ENCODE measurements at places on chromosomes 11 and 22.

GRCh38 chr11:70628855-70629844, 230.8 kb downstream of the CTTN start:
- DNase-seq = no peak

DNA sequence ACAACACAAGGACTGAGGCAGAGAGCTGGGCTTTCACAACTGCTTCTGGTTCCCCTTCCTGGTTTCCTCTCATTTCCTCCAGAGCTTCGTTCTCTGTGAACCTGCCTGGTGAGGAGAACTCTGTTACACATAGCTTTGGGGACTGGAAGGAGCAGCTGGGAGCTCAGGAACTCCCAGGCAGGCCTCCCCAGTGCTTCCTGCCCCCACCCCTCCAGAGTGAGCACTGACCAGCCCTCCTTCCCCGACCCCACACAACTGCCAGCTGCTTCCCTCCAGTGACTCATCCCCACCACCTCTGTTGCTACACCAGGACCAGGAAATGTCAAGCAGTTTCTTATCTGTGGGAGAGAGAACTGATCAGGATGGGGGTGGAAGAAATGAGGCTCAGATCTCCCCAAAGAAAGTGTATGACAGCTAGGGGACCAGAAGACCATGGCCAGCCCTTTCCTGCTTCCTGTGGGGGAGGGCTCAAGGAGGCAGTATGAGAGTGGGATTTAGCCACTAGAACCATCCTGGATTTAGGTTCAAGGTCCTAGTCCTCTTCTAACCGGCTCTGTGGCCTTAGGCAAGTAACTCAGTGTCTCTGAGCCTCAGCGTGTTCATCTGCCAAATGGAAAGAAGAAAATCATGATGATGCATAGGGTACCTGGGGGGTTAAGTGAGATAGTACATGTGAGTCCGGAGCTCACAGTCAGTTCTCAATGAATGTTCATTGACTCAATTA, 4.5 kb upstream of the TP53I11 start:
- no peak for DNase-seq

DNA sequence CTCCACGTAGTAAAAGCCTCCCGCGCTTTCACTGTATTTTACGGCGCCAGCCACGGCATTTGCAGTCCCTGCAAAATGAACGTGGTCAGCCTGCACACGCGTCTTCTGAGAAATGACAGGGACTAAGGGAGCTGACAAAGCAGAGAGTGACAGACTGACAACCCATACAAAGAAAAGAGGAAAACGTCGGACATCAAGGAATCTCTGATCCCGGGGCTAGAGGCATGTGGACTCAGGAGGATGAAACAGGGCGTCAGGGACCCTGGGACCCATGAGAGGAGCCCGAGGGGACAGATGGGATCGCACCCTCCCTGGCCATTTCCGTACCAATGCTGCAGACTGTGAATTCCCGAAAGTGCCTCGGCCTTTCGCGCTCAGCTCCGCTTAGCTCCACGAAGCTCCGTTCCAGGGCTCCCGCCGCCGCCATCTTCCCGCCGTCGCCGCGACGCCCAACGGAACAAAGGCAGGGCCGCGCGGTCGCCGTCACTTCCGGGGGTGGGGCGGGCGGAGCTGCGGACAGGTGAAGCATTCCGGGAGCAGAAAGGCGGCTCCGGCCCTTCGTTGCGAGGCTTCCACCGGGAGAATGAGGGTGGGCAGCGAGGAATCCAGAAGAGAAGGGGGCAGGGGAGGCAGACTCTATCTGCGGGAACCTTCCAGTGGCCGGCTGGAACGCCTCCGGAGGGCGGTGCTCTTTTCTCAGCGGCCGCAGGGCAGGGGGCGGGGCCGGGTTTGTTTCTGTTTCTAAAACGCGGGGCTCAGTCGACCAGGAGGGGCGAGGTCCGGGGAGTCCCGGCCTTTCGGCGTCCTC, at the start of gene NUP160:
TSS of gene NUP160 (minus strand) at position 459 of the 808 bp plus-strand sequence. CDS start at position 427, 32 bp downstream.
- peak; percentile 91 for DNase-seq

DNA sequence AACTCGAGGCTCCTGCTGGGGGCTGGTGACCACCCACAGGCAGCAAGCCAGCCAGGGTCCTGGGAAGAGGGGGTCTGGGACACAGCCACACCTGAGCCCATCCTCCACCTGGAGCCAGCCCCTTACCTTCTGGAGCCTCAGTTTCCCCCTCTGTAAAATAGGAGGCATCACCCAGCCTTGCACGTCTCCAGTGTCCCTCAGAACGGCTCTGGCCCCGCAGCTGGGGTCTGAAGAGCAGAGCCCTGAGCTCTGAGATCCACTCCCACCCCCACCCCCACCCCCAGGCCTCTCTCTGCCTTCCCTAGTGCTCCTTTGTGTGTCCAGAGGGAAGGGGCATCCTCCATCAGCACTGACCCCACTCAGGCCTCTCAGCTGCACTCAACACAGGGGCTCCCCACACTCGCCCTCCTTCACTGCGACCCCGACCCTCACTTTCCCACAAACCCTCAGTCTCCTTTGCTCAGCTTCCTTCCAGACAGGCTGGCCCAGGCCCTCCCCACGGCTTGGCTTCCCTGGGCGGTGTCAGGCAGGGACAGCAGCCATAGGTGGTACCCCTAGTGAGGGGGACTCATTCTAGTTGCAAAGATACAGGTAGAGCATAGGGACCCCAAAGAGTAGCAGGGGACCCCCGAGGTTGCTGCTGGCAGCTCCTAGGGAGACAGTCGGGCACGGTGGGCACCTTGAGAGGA, 33.3 kb upstream of the KCNQ1OT1 start:
- DNase-seq = no peak

- DNase-seq = no peak
Observed at GRCh38 chr11:68327586-68328370, 15.4 kb downstream of the LRP5 start.

- no peak for DNase-seq
Observed at GRCh38 chr22:31753005-31753633, 700 bp upstream of the DEPDC5 start.

DNA sequence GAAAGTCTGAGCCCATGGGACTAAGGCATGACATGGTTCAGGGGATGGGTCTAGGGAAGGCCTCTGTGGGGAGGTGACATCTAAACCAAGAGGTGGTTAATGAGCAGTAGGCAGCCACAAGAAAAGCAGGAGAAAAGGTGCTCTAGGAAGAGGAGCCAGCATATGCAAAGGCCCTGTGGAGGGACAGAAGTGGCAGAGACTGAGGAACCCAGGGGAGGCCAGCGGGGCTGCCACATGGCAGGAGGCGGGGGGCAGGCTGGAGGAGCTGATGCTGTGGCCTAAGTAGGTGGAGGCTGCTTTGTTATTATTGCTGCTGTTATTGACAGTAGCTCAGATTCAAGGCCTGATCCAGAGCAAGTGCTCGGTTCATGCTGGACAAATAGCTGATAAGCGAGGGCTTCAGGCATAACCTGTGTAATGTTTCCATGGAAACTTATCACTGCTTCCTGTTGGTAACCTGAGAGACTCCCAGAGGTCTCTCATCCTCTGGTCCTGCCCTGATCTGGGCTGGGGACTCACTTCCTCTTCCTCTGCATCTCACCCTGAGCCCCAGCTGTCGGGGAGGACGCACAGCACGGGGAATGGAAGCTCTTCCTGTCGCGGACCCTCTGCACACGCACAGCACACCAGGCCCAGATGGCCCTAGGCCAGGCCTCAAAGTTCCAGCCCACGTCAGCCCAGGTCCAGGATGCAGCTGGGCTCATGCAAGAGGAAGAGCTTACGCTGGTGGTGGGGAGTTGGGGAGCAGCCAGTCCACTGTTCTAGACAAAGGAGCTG, 75.2 kb upstream of the TP53I11 start:
- no peak for DNase-seq

GRCh38 chr11:9498457-9499078, 37.8 kb downstream of the ZNF143 start:
- no peak for DNase-seq

GRCh38 chr22:27632451-27633295, 168.9 kb downstream of the MN1 start:
- no peak for DNase-seq

GRCh38 chr11:12199231-12199948, 89.0 kb downstream of the MICAL2 start:
- peak; percentile 41 for DNase-seq

- no peak for DNase-seq
Observed at GRCh38 chr11:69078930-69079605, 30.3 kb downstream of the TPCN2 start.

GRCh38 chr11:111179184-111179910, 66.2 kb upstream of the POU2AF2 start:
- DNase-seq = no peak

DNA sequence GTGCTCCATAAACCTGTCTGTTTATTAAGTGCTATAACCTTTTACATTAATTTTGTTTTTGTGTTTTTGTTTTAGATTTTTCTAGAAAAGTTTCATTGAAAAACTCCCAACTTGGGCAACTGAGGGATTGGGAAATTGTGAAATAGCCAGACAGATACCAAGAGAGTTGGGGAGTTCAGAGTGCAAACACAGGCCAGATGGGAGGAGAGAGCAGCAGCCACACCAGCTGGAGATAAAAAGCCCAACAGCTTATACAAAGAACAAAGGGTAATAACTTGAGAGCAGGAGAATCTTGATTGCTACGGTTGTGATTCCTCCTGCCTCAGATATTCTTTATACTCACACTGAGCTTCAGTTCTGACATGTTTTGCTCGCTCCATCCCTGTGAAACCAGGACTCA, 1642.2 kb downstream of the LRRC4C start:
- no peak for DNase-seq

DNA sequence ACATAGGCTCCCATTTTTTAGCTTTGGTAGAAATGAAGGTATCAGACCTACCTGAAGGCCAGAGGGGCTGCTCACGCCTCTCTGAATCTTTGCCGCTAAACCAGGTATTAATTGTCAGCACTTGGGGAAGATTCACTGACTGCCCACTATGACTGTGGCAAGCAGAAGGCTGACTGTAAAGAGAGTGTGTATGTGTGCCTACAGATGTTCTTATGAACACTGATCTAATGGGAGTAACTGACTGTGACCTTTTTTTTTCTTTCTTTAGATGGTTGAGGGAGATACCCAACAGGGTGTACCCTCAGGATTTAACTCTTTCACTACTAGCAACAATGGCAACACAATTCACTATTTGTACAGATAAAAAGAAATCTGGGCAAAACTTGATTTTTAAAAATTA, at the start of gene RAG2:
TSS of gene RAG2 (minus strand) at position 186 of the 400 bp plus-strand sequence. CDS start 4,068 bp downstream, outside the sequence.
- no peak for DNase-seq

- DNase-seq = no peak
Observed at GRCh38 chr11:84800755-84801346, 826.3 kb downstream of the DLG2 start.

DNA sequence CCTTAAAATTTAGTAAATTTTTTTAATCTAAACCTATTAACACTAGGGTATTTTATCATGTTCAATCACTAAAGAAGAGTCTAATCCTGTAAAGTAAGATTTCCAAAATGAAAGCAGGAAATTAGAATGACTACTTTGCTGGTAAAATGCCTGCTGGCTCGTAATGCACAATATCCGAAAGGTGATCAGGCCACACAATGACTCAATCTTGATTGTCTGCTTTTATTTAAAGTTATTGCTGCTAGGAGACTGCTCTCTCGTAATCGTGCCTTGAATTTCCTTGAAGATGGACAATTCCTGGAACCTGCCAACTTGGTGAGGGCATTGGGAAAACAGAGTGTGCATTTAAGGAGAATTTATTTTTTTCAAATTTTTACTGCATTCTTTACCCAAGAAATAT, 1786.5 kb upstream of the RAG2 start:
- DNase-seq = no peak

DNA sequence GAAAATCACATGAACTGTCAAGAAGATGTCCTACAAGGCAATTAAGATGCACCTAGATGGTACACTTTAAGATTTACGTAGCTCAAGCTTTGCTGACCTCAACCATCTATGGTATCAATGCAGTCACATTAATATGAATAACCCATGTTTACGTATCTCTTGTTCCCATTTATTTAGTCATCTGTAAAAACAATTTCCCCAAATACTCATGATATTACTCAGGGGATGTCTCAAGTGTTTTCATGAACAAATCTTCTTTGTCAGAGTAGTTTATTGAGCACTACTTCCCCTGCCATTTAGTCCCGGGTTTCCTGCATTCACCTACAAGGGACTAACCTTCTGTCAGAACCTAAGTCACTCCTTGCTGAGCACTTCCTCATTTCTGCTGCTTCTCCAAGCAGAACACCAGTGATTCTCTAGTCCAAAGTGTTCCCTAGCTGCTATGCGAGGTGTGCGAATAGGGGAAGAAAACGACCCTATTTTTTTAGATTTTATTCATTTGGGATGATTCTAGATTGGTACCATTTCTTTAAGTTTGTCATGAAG, 554.3 kb upstream of the LRRC4C start:
- no peak for DNase-seq

DNA sequence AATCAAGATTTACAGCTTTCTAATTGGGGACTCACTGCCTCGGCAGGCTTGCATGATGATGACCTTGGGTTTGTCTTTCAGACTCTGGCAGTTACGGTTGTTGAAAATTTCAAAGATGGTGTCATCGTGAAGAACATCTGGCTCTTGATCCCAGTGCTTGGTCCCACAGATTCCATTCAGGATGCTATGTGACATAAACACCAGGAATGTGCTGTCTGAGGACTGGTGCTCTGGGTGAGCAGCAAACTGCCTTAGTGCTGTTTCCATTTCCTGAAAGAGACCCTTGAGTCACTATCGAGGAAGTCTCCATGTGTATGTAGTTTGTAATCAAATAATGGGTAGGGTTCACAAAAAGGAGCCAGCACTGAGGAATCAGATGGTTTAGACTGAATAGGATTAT, 7.1 kb downstream of the CASP12 start:
- DNase-seq = no peak

DNA sequence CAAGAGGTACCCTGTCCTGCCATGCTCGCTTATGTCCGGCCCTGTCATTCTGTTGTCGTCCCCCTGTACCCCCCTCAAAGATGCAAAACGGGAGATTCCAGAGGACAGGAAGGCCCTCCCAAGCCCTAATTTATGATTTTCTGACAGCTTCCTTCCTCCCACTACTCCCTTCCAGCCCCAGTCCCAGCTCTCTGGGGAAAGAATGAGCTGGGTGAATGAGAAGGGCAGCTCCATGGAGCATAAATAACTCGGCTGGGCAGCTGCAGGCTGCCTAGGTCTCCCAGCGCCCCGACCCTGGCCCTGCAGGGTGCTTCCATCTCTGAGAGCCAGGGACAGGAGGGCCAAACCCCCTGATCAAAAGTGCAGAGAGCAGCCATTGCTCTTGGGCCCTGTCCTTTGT, 3.9 kb upstream of the EMID1 start:
- DNase-seq = no peak

DNA sequence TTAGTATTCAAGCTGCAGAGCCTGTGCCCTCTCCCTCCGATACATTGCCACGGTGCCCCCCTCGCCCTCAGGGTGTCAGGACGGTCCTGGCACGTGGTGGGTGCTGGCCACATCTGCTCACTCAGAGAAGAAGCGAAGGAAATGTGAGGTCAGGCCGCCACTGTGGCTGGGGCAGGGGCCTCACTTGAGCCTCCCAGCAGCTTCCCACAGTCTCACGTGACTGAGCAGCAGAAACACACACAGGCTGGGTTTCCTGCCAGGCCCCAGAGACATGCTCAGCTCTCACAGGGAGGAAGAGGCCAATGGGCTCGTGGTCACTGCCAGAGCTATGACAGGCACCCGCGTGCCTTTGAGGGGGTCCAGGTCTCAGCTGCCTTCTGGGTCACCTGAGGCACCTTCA, 37.9 kb upstream of the PRR5 start:
- DNase-seq = no peak

GRCh38 chr22:40602231-40602630, 34.3 kb downstream of the MRTFA start:
- no peak for DNase-seq

Measured in T-helper 2 cell (primary cell).